ENCODE measurements at places on chromosomes 5 and 9.
A peak's percentile ranks its signal among the peaks of the same experiment; 100 is the strongest.

DNA sequence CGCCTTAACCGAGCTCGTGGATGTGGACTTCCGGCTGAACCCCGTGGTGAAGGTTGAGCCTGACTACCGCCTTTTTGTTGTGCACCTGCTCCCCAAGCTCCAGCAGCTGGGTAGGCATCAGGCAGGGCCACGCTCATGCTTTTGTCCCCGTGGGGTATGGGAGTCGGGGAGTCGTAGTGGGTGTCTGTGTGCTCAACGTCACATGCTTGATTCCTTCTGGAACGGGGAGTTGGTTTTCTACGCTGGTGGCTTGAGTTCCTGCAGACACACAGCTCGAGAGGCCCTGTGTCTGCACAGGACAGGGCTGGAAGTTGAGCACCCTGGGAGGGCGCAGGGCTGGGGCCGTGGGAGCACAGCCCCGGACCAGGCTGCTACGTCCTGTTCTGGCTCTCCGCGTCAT is 8.0 kb downstream of the CEP72 start:
- DNase-seq = no peak

DNA sequence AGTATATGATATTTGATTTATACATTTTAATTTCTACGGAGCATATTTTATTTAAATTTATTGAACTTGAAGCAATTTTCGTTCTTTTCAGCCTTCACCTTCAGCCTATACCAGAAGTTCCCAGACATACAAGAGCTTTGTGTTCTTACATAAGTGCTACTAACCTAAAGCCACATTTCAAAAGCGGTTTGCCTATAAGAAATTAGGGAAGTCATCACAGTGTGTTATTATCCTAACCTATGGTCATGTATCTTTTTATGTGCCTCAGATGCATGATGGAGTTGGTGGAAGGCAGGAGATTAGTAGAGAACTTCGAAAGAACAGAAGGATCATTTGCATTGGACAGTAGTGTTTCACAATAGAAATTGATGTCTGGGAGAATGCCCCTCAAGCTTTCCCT is 3.1 kb downstream of the KIF2A start:
- DNase-seq = no peak

- DNase-seq = no peak
These were observed 37.7 kb downstream of the SMIM23 start for GRCh38 chr5:171823269-171823668.

- DNase-seq = no peak
These were observed 40.6 kb downstream of the EFNA5 start for GRCh38 chr5:107630184-107630583.

DNA sequence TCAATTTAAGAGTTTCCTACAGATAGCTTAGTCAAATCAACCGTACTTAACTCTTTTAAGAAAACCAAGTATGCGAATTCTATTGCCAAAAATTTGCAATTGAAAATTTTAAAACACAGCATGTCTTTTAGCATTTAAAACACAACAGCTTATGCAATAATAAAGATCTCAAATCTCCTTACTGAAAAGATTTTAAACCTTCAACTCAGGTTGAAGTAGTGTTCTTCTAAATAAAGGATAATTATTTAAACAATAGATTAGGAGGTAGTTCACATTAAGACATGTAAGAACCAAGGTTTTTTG is 5.5 kb downstream of the NR3C1 start:
- DNase-seq = no peak

DNA sequence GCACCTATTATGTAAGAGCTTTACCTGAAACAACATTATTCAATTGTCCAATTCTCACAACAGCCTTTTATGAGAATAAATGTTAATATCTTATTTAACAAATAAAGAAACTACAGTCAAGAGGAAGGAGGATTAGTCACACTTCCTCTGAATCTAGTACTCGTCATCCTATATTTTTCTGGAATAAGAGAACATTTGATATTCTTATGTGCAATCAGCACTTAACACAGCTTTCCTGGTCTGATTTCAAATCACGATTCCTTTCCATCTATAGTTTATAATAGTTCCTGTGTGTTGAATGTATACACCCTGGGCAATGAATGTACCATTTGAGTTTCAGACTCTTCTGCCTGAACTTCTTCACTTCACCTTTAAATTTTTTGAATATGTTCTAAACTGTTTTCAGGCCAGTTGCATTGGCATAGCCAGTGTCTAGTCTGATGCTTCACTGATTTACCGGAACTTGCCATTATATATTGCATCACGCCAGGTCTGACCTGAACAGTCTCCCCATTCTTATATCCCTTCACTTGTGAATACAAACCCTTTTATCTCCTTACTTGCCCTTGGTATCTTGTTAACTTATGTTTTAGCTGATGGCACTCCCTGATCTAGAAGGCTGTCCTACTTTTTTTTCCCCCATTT is 698.3 kb downstream of the MAT2B start:
- DNase-seq = no peak

GRCh38 chr5:98193921-98194760 is 579.3 kb upstream of the RGMB start:
- DNase-seq = no peak

- no peak for DNase-seq
These were observed 74.2 kb upstream of the SPOCK1 start for GRCh38 chr5:137573376-137573775.

- DNase-seq = no peak
These were observed 95.5 kb upstream of the SPATA31D4 start for GRCh38 chr9:81832571-81833285.

GRCh38 chr5:39119404-39120051 is 45.3 kb upstream of the RICTOR start:
- DNase-seq = no peak

- DNase-seq = peak; percentile 4
These were observed 101.3 kb downstream of the RASEF start for GRCh38 chr9:82961504-82962125.

- DNase-seq = no peak
These were observed 41.4 kb downstream of the RGS3 start for GRCh38 chr9:113504725-113505590.

- DNase-seq = no peak
These were observed 33.5 kb downstream of the TMEM245 start for GRCh38 chr9:109086221-109086620.

- no peak for DNase-seq
These were observed 50.2 kb downstream of the CSNK1A1 start for GRCh38 chr5:149500922-149501582.

GRCh38 chr5:168778536-168778935 is 199.4 kb upstream of the PANK3 start:
- DNase-seq = no peak

DNA sequence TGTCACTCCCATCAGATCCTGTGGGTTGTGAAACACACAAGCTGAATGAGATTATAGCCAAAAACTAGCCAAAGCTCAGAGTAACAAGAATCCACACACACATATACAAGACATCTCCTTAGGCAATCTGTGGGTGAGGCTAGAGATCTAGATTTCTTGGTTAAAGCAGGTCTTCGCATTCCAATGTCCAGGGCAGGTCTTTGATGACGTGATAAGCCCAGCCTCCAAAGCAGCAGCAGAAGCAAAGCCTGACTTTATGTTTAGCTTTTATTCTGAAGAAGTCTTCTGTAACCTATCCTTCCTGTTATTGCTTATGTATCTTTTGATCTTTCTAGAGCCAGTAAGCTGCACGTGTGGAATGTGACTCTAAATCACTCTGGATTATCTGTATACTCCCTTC is 199.1 kb upstream of the SLC30A5 start:
- peak; percentile 80 for DNase-seq

DNA sequence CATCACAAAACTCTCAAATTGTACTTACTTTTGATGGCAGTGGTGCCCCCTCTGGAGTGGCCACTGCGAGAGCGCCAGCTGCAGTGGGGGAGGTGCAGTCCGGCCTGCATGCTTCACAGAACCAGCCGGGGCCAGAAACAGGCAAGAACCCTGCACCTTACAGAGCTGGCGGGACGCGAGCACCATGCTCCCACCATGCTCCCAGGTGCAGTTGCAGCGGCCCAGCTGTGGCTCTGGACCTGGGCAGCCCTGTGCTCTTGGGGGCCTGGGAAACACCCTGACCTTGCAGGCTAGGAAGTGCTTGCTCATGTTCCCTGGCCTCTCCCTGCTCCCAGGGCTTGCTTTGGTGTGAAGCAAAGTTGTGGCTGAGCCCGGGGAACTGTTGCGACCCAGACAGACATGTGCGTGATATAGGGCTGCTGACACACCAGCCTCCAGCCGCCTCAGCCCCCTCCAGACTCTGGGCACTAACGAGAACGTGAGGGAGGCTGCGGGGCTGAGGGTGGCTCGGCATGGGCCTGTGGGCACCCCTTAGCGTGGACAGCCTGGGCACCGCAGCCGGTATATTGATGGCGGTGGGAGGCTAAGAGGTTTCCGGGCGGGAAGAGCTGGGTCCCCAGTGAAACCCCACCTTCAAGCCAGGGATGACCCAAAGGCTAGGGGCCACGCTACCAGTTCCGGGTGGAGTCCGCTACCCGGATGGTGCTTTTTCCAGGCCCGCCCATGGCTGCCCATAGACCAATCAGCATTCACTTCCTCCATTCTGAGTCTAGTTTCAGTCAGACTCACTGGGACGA is 1809.9 kb upstream of the ACO1 start:
- DNase-seq = no peak

- DNase-seq = no peak
These were observed 364 bp upstream of the SFXN1 start for GRCh38 chr5:175478008-175478383.

GRCh38 chr5:45609661-45610060 is 86.5 kb downstream of the HCN1 start:
- no peak for DNase-seq

- DNase-seq = no peak
These were observed 189.9 kb upstream of the VCAN start for GRCh38 chr5:83281658-83282057.

GRCh38 chr9:87748881-87749280 is 23.0 kb downstream of the CTSL start:
- no peak for DNase-seq

GRCh38 chr5:142842994-142843905 is 73.1 kb downstream of the ARHGAP26 start:
- DNase-seq = no peak

DNA sequence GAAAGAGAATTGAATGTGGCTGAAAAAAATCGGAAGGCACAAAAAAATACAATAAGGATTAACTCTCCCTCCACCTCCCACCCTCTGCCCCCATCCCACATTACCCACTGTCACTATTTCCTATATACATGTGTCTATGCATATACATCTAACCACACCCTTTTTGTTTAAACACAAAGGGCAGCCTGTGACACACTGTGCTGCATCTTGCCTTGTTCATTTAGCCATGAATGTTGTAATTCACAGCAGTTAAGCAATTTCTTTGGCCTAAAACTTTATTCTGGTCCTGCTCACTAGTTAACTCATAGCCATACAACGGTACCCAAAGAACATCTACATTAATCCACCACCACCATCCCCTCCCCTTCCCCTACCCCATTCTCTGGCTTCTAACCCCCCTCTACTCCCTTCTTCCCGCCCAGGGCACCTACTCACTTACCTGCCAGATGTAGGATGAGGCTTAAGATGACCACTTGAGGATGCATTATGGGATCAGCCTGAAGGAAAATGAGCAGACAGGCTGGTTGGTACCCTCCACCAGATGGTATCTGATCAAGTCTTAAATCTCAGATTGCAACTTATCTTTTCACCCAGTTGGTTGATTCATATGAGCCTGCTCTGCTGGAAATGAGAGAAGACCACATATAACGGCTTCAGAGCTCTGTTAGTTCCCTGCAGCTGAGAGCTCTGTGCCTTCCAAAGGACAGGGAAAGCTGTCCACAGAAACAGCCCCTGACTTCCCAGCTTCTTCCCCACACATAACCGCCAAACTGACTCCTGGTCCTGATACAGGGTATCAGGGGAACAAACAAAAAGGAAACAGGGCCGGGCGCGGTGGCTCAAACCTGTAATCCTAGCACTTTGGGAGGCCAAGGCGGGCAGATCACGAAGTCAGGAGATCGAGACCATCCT is 1.2 kb downstream of the HAVCR1 start:
- DNase-seq = no peak

- DNase-seq = peak; percentile 14
These were observed 184.4 kb upstream of the EFNA5 start for GRCh38 chr5:107855171-107855570.

GRCh38 chr5:128349044-128349858 is 188.8 kb downstream of the FBN2 start:
- no peak for DNase-seq

- DNase-seq = no peak
These were observed 55.9 kb upstream of the MTAP start for GRCh38 chr9:21746550-21746949.

- DNase-seq = no peak
These were observed 1313.5 kb upstream of the WWC1 start for GRCh38 chr5:166977911-166978422.

DNA sequence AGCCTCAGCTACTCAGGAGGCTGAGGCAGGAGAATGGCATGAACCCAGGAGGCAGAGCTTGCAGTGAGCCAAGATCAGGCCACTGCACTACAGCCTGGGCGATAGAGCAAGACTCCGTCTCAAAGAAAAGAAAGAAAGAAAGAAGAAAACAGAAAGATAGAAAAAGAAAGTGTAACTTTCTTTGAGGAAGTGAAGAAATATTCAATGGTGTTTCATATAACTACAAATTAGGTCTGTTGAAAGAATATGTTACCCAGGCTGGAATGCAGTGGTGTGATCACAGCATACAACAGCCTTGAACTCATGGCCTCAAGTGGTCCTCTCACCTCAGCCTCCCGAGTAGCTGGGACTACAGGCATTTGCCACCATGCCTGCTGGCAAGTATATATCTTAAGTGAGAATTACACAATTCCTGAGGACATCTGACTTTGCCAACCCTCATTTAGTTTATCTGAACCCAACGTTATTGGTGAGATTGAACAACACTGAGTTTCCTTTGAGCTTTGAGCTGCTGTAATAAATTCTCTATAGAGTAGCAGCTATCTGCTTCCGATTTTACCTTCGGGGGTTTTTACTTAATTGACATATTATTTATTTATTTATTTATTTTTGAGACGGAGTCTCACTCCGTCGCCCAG is 2.0 kb upstream of the FAF2 start:
- DNase-seq = no peak

DNA sequence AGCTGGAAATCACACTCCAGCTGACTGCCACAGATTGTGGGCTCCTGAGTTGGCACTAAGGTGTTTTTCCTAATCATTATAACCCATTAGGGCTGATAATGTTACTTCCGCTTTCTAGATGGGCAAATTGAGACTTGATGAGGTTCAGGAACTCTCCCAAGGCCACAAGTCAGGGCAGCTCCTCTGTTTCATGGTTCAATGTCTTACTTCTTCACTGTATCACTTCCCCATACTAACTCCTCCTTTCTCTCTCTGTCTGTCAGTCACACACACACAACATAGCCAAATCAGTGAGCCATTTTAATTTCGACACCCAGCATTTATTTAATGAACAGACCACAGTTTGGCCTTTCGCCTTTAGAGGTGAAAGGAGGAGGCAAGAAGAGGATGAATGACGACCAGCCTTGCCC is 17.8 kb upstream of the TRAF1 start:
- DNase-seq = no peak

DNA sequence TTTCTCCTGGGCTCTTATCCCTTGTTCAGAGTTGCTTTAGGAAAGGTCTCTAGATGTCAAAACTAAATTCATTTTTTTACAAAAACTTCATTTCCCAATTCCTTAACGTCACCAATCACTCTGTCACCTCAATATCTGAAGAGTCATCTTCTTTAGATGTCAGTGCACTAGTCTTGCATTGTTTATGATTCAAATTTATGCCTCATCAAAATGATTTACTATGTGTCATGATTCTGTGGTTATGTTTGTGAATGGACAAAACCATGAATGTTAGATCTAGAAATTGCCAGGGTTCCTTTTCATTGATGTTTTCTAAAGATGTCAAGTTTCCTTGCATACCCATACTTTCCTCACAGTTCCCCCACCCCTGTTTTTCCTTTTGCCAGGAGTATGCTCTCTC is 21.5 kb downstream of the CWC27 start:
- DNase-seq = no peak
